K562 (cell line): ENCODE measurements at places on chromosomes 16 and 17.

DNA sequence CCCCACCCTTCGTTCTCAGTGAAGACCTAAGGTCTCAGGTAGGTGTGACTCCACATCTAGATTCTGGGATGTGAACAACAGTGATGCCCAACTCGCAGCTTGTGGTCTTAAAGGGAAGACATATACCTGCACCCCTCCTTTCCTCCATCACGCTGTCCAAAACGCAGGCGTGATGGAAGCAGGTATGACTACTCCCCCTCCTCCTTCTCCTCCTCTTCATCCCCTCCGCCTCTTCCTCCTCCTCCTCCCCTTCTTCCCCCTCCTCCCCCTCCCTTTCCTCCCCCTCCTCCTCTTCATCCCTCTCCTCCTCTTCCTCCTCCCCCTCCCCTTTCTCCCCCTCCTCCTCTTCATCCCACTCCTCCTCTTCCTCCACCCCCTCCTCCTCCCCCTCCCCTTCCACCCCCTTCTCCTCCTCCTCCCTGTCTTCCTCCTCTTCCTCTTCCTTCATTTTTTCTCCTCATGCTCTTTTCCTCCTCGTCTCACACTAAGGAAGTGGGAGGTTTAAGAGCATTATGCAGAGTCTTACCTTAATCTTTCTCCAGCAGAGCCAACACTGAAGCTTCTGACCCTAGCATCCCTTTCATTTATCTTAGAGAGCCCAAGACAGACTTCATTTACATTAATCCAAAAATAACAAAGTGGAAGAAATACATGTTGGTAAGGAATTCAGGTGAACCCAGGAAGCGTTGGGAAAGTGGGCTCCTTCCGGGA is 352.5 kb downstream of the FOXL1 start:
- DNase-seq = no peak

DNA sequence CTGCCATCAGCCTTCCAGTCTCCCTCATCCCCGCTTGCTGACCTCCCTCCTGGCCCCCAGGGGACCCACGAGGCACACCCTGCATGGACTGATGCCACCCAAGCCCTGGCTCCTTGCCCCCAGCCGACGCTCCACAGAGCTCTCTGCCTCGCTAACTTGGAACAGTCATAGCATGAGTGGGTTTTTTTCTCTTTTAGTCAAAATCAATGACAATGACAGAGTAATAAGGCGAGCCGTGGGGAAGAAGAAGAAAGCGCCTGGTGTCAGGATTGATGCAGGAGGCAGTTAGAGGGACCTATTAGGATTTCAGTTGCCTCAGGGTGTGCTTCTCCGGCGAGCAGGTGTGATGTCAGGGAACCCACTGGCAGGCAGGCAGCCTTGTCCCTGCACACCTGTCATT is 176.3 kb upstream of the TNRC6C start:
- no peak for DNase-seq

DNA sequence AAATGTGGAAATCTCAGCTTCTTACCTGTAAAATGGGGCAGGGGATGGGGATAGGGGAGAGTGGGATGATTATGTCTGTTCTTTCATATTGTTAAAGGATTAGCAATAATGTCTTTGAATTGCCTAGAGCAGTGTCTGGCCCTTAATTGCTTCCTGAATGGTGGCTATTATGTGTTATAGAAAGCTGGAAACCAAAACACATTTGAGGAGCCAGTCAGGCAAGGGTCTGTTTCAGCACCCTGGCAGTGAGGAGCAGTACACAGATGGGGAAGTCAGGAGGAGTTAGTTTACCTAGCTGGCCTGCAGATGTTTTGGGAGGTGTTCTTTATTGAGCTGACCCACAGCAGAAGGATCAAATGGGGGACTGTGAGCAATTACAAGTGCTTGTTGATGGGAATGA is 63.0 kb downstream of the NUP93 start:
- DNase-seq = no peak

- no peak for DNase-seq
Measured at GRCh38 chr17:74633326-74633725, 9.8 kb upstream of the CD300E start.

- peak; percentile 98 for DNase-seq
Measured at GRCh38 chr16:27268376-27269299, at the start of gene NSMCE1. Gene NSMCE1 (minus strand): TSS chr16:27268772. CDS start chr16:27257570, 11,202 bp downstream.

DNA sequence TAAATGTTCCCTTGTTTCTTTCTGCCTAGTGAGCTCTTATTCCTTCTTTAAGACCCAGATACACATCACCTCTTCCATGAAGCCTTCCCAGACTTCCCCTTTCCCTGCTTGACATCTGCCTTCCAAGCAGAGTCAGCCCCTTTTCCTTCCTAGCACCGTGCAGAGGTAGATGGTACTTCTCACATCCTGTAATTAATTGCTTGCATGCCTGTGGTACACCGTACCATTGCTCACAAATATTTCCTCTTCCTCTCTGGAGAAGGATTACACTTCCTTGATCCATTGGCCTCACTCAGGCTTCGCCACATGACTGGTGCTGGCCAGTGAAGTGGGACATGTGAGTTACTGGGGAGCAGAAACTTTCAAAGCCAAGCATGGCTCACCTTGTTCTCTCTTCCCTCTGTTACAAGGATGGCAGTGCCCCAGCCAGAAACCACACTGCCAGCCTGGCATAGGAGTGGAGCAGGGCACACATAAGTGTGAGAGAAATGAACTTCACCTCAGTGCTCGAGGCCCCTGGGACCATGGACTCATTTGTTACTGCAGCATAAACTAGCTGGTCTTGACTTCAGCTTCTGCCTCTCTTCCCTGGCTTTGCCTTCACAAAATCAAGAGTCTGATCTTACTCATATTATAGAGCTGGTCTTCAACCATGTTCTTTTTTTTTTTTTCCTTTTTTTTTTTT is 44.0 kb downstream of the SOST start:
- DNase-seq = no peak

DNA sequence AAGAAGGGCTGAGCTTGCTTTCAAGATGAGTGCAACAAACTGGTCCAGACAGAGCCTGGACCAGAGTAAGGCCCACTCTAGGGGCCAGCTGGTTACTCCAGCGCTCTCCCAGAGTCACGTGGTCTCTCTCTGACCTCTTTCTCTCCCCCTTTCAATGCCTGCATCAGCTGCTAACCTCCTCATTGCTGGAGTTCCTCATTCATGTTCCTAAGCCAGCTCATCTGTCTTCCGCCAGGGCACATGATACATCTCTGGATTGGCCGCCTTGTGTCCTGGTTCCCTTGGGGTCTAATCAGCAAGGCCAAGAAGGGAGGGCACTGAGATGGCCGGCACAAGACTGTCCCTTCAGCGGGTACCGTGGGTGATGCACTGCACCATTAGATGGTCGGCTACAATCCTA is 26.9 kb upstream of the ZFP90 start:
- DNase-seq = no peak

DNA sequence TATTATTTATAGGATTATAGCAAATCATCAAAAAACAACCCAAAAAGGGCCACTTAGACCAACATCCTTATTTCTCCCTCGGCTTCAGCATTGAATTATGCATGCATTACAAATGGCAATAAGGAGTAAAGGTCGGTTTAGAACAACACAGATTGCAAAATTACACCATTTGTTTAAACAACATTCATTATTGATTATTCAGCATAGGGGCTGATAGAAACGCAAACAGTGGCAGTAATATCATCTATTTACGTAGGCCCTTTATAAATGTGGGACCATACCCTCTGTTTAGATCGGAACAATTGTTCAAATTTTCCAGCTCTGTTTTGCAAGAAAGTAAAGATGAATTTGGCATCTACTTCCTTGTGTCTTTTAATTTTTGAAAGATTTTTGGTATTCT is 153.3 kb downstream of the WWOX start:
- no peak for DNase-seq

GRCh38 chr17:9456330-9456729 is 119.3 kb downstream of the STX8 start:
- DNase-seq = no peak

- DNase-seq = no peak
Measured at GRCh38 chr16:84443166-84443802, 61.2 kb downstream of the MEAK7 start.

- no peak for DNase-seq
Measured at GRCh38 chr17:2948721-2949468, 114.5 kb downstream of the OR1D5 start.

GRCh38 chr17:58184308-58184985 is 8.1 kb upstream of the EPX start:
- DNase-seq = peak; percentile 54

- no peak for DNase-seq
Measured at GRCh38 chr16:90020838-90021382, 1.7 kb upstream of the DBNDD1 start.

- no peak for DNase-seq
Measured at GRCh38 chr17:78653382-78653781, 76.2 kb upstream of the DNAH17 start.

DNA sequence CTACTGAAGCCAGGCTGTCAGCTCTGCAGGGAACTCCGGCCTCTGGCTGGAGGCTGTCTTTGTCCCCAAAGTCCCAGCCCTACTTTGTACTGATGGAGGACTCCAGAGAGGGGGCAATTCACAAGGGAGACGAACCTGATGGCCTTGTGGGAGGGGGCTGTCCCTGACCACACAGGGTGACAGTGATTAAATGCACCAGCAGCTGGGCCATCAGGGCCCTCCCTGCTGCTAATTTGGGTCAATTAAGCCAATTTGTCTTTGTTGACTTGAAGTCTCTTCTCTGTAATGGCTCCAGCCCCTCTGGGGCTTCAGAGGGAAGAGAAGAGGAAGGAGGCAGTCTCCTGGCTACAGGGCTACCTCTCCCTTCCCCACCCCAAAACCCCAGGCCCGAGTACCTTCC is 22.0 kb downstream of the TMEM132E start:
- DNase-seq = no peak

GRCh38 chr16:66923247-66923731 is 2.0 kb downstream of the RRAD start:
- no peak for DNase-seq

- DNase-seq = no peak
Measured at GRCh38 chr17:27504188-27504995, 48.1 kb downstream of the KSR1 start.

- DNase-seq = no peak
Measured at GRCh38 chr16:3971261-3971660, 90.7 kb upstream of the CREBBP start.

GRCh38 chr16:68910051-68910450 is 66.7 kb downstream of the TANGO6 start:
- DNase-seq = no peak

GRCh38 chr17:46266656-46267544 is 28.0 kb upstream of the LRRC37A start:
- peak; percentile 99 for DNase-seq

GRCh38 chr17:37305406-37305905 is 70.3 kb upstream of the C17orf78 start:
- no peak for DNase-seq

DNA sequence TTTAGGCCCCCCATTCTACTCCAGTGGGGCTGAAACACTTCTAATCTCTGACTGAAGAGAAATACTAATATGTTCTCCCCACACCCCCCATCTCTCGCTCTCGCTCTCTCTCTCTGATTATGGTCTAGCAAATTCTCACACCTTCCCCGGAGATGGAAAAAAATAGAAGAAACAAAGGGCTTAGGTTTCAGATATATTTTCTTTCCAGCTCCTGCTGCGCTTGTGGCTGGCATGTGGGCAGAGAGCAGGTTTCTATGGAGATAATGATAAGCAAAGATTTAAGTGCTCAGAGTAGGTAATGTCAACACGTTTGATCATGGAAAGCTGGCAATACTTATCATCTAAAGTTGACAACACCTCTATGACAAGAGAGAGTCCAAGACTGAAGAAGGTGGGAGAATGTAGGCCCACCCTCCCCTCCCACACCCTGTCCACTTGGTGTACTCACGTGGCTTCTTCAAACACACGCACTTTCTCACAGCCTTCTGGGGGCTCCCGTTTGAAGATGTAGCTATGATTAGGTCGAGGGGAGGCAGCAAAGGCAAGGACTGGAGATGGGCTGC is 8.0 kb upstream of the SLC35B1 start:
- DNase-seq = no peak

GRCh38 chr17:2302778-2303203 is 794 bp downstream of the SMG6 start:
- no peak for DNase-seq

DNA sequence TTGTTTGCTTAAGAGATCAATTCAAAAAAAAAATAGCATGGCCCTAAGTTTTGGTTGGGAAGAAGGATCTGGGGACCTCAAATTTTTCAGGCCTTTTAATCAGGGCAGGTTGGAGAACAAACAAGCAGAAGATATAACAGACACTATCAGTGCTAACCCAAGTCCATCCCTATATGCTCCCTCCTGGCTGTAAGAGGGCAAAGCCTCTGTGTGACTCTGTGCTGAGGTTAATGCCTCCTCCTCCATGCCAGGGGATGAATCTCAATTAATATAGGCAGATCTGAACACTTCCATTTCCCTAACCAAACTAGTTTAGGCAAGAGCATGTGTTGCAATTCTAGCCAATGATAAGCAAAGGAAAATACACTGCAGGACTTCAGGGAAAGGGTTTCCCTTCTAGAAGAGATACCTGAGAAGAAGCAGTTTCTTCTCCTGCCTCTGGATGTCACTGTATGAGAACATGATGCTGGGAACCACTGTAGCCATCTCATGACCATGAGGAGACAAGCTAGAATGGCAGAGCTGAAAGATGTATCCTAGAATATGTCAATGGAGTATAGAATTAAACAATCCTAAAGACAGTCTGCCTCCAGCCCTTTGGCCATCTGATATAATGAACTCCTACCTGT is 76.0 kb downstream of the CHD9NB start:
- peak; percentile 30 for DNase-seq

GRCh38 chr16:87417528-87417910 is 25.4 kb downstream of the MAP1LC3B start:
- DNase-seq = no peak

GRCh38 chr16:75260851-75261589 is 9.6 kb upstream of the BCAR1 start:
- DNase-seq = no peak
